ENCODE measurements at places on chromosomes 1 and 21. TPM values are rescaled to one million over a fixed set of nuclear protein-coding genes. Genes with fewer than 3 reads are reported as not detected.

The VWA5B1 gene
- not detected for total RNA-seq

The SERPINC1 gene
- total RNA-seq, result 0.07 TPM

The SH2D1B gene
- total RNA-seq, result not detected

The L1TD1 gene
- total RNA-seq, result 0.13 TPM

The KRTAP7-1 gene
- not detected for total RNA-seq

The NBPF6 gene
- 0.10 TPM for total RNA-seq

The RHOU gene
- total RNA-seq, result 0.91 TPM

The ADAMTS1 gene
- total RNA-seq, result 1,797 TPM

The KRTAP21-2 gene
- total RNA-seq, result not detected

The TMEM222 gene
- total RNA-seq, result 26.3 TPM

The CDCP2 gene
- not detected for total RNA-seq

The CELA2B gene
- total RNA-seq, result not detected

The GPR37L1 gene
- total RNA-seq, result not detected

The DEPDC1 gene
- 3.2 TPM for total RNA-seq

The PDZK1IP1 gene
- total RNA-seq, result 0.26 TPM

The CD101 gene
- total RNA-seq, result 0.59 TPM

The PDPN gene
- 1.1 TPM for total RNA-seq

The HAO2 gene
- not detected for total RNA-seq

The CITED4 gene
- total RNA-seq, result 8.6 TPM

The MNDA gene
- not detected for total RNA-seq

The LCE1C gene
- not detected for total RNA-seq

The FCGR3A gene
- not detected for total RNA-seq

The VHLL gene
- 0.92 TPM for total RNA-seq

The LCE3D gene
- not detected for total RNA-seq

The LCE2B gene
- total RNA-seq, result not detected

The ANGPTL7 gene
- not detected for total RNA-seq

The DISP1 gene
- 6.6 TPM for total RNA-seq

The LAMB3 gene
- total RNA-seq, result 40.1 TPM

The AK4 gene
- 120 TPM for total RNA-seq

The PLA2G2F gene
- not detected for total RNA-seq

The AMIGO1 gene
- 4.9 TPM for total RNA-seq

The BEST4 gene
- total RNA-seq, result 0.20 TPM

The TRIM46 gene
- total RNA-seq, result 5.2 TPM

The CDKN2C gene
- total RNA-seq, result 4.3 TPM

The REN gene
- not detected for total RNA-seq

The ANGPTL1 gene
- total RNA-seq, result 16.4 TPM

The C1QC gene
- not detected for total RNA-seq

The DMBX1 gene
- not detected for total RNA-seq

The ELOVL1 gene
- total RNA-seq, result 60.1 TPM

The C1orf105 gene
- not detected for total RNA-seq

The DIO1 gene
- total RNA-seq, result not detected

The CRP gene
- not detected for total RNA-seq

The HFM1 gene
- 0.20 TPM for total RNA-seq
